WERI-Rb-1 (cell line): ENCODE measurements at places on chromosomes 7 and 10.

- DNase-seq = no peak
These were observed 30.5 kb upstream of the GNAT3 start for GRCh38 chr7:80542398-80542797.

GRCh38 chr7:101740981-101741725 is 76.3 kb upstream of the CUX1 start:
- no peak for DNase-seq

DNA sequence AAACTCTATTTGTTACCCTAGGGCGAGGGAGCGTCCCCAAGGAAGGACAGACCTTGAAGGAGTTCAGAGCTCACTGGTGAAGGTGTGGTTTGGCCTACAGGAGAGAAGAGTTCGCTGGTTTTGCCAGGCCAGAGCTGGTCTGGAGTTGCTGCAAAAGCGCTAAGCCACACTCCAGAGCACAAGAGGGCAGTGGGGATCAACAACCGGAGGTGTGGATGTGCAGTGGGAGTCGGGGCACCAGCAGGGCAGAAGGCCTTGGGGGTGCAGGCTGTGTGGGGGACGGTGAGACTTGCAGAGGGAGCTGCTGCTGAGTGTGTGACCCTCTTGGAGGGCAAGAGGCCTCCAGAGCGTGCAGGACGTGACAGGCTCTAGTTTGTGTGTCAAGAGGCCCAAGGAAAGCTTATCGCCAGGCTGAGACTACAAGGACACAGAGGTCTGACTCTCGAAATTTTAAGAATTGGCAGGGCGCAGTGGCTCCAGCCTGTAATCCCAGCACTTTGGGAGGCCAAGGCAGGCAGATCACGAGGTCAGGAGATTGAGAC is 14.3 kb upstream of the CUL1 start:
- no peak for DNase-seq

- DNase-seq = no peak
These were observed 224.8 kb downstream of the DNAJB9 start for GRCh38 chr7:108794466-108794865.

- DNase-seq = no peak
These were observed 297.5 kb downstream of the HDAC9 start for GRCh38 chr7:18792871-18793595.

DNA sequence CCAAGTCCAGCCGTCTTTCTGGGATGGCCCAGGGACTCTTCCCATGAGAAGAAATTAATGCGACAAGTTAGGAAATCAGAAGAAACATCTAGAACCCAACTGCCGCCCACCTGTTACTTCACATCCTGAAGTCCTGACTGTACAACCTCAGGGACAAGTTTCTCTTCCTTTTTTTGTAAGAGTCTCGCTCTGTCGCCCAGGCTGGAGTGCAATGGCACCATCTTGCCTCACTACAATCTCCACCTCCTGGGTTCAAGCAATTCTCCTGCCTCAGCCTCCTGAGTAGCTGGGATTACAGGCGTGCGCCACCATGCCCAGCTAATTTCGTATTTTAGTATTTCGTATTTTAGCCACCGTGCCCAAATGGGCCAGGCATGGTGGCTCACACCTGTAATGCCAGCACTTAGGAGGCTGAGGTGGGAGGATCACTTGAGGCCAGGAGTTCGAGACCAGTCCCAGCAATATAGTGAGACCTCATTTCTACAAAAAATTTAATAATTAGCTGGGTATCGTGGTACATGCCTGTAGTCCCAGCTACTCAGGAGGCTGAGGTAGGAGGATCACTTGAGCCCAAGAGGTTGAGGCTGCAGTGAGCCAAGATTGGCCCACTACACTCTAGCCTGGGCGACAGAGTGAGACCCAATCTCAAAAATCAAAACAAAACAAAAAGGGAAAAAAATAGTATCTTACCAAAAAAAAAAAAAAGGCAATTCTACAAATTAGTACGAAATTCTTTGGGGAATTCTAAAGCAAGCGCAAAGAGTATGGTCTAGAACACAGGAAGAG is 20.8 kb downstream of the LAT2 start:
- DNase-seq = no peak

DNA sequence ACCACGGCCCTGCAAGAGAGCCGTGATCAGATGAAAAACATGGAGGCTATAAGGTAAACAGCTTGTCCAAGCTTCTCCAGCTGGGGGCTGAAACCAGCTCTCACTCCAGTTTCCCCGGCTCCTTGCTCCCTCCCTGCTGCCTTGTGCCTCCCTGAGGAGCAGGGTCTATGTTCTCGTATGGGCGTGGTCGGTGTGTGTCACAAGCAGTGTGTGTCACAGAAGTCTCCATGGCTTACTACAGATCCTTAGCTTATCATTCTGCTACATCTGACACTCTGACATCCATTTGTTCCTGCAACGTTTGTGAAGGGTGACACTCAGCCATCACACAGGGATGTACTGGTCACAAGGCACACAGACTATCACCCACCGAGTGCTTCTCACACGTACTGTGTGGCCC is 54.6 kb downstream of the CSGALNACT2 start:
- DNase-seq = no peak

DNA sequence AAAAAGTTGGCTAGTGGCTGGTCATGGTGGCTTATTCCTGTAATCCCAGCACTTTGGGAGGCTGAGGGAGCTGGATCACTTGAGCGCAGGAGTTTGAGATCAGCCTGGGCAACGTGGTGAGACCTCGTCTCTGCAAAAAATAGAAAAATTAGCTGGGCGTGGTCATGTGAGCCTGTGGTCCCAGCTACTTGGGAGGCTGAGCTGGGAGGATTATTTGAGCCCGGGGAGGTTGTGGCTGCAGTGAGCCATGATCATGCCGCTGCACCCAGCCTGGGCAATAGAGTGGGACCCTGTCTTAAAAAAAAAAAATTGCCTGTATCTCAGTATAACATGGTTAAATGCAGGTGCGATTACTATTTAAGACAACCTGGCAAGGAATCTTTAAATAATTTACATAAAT is 61.0 kb downstream of the ADD3 start:
- DNase-seq = no peak

DNA sequence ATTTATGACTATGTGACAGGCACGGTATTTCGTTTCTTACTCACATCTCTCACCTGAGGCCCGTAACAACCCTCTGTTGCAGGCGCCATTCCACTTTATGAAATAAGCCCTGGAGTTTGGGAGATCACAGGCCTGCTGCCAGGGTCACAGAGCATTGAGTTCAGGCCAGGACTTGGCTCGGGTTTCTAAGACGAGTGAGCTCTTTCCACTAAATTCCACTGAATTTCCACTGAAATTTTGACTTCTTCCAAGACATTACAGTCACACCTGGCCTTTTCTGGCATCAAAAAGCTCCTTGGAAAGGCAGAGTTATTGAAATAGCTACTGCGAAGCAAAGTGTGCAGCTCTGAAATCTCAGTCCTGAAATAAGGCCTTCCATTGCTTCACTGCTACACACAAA is 282.8 kb upstream of the MGMT start:
- DNase-seq = peak; percentile 46

DNA sequence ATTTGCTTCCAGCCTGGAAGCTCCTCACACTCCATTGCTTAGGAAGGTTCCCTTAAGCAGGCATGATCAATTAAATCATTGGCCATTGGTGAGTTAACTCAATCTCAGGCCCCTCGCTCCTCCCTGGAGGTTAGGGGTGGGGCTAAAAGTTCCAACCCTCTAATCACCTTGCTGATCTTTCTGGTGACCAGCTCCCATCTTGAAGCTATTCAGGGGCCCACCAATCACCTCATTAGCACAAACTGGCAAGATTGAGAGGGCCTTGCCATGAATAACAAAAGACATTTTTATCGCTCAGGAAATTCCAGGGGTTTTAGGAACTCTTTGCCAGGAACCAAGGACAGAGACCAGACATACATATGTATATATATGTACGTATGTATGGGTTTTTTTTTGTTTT is 58.4 kb downstream of the AGK start:
- DNase-seq = no peak

DNA sequence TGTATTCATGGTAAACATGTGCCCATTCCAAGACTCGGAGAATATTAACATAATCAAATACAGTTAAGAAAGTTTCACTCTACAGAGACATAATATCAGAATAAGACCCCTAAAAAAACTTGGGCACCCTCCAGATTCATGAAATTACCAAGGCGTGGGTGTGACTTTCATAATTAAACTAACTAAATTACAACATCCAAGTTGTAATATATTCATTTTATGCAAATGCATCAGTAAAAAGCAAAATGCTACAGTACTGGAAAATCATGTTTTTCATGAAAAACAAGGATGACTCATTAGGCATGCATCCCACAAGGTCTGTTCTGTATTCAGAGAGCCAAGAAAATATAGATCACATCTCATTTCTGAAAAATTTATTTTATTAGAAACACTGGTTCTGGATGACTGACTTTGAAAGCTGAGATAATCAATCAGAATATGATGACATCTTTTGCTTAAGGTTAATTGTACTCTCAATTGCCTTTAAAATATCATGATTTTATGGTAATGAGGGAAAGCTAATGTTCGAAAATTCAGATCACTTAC is 248.8 kb upstream of the SMIM30 start:
- DNase-seq = no peak

DNA sequence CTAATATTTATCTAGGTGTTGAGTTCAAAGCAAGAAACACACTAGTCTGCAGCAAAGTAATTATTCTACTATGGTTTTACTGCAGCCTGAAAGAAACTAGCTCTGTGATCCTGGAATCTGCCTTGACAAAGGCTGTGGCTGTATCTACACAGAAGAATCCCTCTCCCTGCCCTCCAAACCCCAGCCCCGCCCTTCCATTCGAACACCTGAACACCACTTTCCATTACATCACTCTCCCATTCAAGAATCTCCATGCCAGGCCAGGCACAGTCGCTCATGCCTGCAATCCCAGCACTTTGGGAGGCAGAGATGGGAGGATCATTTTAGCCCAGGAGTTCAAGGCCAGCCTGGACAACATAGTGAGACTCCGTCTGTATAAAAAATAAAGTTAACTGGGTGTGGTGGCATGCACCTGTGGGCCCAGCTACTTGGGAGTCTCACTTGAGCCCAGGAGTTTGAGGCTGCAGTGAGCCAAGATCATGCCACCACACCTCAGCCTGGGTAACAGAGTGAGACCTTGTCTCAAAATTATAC is 23.3 kb downstream of the LRRC20 start:
- DNase-seq = no peak
